ENCODE measurements at places on chromosomes 1 and 21.
A peak's percentile ranks its signal among the peaks of the same experiment; 100 is the strongest.

GRCh38 chr1:84853741-84854721 lies 39.0 kb downstream of the LPAR3 start:
- DNase-seq: peak; percentile 81

GRCh38 chr1:203464226-203464625 lies 11.4 kb upstream of the PRELP start:
- no peak for DNase-seq

DNA sequence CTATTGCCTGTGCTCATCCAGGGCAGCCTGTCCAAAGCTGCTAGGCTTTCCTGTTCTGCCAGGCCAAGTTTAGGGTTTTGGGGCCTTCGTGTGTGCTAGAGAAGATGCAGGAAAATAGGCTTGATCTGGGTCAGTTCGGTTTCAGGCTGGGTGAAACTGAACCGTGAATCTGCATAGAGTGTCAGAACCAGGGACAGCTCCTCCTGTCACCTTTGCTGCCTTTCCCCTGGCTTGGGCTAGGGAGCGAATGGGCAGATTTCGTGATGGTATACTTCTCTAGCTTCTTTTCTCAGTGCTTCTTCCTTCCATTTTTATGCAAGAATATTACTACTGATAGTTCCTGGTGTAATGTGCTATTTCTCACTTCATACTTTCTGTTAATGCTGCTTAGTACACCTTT lies 6.0 kb upstream of the AGO1 start:
- peak; percentile 56 for DNase-seq

DNA sequence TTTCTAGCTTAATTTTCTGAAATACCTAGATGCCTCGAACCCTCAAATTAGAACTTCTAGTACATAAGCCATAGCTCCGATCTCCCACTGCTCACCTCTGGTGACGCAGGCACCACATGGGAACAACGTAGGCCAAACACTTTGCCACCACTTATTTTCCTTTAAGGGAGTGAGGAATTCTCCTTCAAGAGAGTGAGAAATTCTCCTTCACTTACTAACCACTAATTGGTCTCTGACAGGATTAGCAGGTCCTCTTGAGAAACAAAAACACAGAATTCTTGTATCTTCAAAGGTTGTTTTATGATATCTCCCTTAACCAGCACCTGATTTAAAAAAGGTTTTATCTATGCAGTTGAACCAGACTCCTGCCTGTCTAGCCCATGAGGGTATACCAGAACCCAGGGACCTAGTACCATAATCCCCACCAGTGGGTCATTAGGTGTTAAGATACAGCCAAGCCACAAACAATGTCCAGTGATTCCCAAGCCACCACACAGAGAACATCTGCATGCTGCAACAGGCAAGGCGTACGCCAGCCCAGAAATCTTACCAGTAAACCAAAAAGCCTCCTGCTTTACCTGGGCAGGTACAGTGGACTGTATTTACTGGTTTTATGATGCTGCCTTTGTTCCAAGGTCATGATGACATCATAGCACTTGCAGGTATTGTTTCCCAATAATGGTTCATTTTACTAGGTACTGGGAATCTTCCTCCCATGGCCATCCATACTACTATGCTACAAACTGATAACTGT lies 20.3 kb upstream of the CXADR start:
- no peak for DNase-seq

DNA sequence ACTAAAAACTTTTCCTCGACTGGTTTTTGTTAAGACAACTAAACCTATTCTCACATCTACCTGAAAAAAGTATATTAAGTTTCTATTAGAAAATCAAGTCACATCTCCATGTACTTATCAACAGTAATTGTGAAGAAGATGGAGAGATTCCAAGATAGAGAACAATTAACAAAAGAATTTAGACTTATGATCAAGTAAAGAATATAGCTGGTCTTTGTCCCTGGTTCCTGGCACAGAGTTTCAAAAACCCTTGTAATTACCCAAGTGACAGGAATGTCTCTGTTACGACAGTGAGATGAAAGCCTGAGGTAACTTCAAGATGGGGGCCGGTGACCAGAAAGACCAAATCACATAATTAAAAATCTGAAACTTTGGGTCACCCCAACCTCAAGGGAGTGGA lies 91.6 kb downstream of the ASH1L start:
- no peak for DNase-seq

Data from hematopoietic multipotent progenitor cell treated with erythropoietin and hydrocortisone succinate and interleukin-3 and kit ligand, for 4 days (in vitro differentiated cells).